Mucosa of descending colon (tissue), 3 donors: ENCODE measurements at places on chromosomes 12 and 14.

DNA sequence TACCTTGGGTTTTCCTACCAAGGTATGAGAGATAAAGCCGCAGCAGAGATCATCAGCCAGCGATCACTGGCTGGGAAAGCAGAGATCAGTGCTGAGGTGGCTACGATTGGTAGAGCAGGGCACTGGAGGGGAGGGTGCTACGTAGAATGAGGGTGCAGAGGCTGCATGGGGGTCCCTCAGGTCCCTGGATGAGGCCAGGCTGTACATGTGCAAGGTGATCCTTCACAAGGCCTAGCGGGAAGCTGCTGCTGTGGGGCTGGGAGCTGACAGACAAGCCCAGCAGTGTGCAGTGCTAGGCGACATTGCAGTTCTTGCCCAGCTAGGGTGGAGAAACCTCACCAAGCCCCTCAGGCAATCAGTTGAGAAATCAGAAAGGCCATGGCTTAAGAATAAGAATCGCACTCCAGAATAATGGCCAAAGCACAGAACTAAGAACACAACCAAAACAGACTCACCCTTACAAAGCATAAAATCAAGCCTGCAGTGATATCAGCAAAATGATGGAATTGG lies 37.2 kb upstream of the GPR132 start:
- DNase-seq: no peak

DNA sequence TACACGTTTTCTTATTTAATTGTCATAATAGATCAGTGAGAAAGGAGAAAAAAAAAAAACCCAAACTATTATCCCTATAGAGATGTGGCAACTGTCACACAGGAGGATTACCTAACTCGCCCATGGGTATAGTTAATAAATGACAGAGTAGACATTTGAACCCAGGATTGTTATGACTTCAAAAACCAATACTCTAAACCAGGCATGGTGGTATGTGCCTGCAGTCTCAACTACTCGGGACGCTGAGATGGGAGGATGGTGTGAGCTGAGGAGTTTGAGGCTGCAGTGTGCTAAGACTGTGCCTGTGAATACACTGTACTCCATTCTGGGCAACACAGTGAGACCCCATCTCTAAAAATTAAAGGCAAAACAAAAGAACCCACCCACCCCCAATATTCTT lies 114.5 kb downstream of the DENND5B start:
- no peak for DNase-seq

- DNase-seq: no peak
Measured at GRCh38 chr12:47165934-47166333, 86.2 kb upstream of the AMIGO2 start.

DNA sequence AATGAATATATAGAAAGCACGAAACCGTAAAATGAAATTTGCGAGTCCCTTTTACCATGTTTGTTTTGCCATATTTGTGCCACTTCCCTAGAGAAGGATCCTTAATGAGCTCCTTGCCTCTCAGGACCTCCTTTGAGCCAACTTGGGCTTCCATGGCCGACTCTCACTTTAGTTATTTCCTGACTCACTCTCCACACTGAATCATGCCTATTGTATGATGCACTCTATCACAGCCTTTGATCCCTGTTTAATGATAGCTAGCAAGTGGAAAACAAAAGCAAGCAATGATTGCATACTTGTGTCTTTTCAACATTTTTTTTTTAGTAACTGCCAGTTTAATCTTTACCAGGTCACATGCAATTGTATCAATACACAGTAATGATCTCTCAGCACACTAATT lies 153.2 kb downstream of the CCER1 start:
- no peak for DNase-seq

- no peak for DNase-seq
Measured at GRCh38 chr14:80059041-80059440, 152.3 kb downstream of the DIO2 start.

- DNase-seq: no peak
Measured at GRCh38 chr12:123744836-123745235, 17.3 kb upstream of the DNAH10 start.

DNA sequence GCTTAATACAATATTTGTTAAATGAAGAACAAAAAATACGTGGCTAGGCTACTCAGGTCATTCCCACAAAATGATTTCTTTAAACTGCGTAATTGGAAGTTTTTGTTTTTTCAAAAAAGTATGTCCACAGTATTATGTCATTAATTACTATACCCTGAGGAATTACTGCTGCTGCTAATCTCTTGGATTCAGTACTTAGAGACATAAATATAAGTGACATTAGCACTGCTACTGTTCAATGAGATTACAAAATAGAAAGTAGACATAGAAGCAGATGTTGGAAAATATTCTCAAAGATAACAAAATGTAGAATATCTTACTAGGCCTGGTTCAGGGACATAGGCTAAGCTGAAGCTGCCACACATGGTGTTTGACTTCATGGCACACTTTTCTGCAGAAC lies 36.3 kb downstream of the HMGA2 start:
- no peak for DNase-seq

DNA sequence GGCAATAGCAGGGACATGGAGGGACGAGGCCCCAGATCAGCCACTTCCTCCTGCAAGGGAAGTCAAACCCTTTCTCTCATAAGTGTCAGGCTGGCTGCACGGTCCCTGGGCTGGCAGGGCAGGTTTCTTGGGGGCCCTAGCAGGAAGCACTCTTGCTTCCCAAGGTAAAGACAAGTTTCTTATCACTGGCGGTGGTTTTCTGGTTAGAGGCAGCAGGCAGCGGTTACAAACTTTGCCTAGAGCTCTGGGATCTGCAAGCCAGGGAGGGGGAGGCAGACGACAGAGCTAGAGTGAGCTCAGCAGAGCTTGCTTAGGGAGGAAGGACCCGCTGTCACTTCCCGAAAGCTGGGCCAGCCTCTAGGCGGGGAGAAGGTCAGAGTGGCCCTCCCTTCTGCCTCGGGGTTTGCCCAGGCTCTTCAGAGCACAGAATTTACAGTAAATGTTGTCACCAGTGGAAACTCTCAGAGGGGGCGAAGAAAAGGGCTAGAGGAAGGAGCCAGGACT lies 20.4 kb downstream of the BATF start:
- peak; percentile 55 for DNase-seq

DNA sequence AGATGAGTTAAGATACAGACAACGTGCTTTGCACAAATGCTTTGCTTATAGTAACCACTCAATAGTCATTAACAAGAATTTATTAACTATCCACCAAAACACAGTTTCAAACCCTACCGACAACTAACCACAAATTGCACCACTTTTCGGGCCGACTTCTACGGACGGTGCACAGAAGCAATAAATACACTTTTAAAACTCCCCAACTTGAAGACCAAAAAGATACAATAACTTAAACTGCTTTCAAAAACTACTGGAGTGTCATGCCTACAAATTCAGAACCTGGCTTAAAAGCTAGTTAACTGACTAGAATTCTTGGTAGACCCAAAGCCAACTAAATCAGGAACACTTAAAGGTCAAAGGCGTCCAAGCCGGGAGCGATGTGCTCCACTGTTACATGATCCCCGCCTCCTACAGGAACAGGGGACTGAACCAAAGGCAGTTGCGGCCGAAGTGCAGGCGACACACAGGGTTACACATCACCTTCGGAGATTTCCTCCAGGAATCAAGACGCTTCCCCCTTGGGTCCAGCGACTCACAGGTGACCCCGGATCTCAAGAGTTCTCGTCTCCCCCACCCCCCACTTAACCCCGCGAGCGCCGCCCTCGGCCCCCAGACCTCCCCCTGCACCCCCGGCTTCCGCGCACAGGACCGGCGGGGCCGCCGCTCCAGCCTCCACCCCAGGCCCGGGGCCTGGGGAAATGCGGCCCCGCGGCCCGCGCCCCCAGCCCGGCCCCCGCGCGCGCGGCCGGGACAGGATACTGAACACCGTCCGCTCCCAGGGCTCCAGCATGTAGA lies 507 bp downstream of the SPTSSA start:
- DNase-seq: peak; percentile 74

- DNase-seq: no peak
Measured at GRCh38 chr12:7146906-7147305, 16.7 kb downstream of the CLSTN3 start.

DNA sequence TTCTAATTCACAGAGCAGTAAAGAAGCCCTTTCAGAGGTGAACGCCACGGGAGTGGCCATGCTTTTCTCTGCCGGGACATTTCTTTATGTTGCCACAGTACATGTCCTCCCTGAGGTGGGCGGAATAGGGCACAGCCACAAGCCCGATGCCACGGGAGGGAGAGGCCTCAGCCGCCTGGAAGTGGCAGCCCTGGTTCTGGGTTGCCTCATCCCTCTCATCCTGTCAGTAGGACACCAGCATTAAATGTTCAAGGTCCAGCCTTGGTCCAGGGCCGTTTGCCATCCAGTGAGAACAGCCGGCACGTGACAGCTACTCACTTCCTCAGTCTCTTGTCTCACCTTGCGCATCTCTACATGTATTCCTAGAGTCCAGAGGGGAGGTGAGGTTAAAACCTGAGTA lies 26.2 kb upstream of the PLEKHD1 start:
- no peak for DNase-seq

- DNase-seq: no peak
Measured at GRCh38 chr12:91023326-91024004, 18.7 kb upstream of the EPYC start.

GRCh38 chr12:122102331-122102730 lies 23.8 kb downstream of the MLXIP start:
- no peak for DNase-seq

DNA sequence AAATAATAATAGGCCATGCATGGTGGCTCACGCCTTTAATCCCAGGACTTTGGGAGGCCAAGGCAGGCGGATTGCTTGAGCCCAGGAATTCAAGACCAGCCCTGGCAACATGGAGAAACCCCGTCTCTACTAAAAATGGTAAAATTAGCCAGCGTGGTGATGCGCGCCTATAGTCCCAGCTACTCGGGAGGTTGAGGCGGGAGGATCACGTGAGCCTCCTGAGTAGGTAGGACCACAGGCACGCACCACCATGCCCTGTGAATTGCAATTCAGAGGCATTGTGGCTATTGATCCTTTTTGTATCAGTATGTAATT lies 2.3 kb downstream of the ARHGDIB start:
- no peak for DNase-seq

GRCh38 chr14:68079941-68080697 lies 260.5 kb downstream of the RAD51B start:
- no peak for DNase-seq

- DNase-seq: peak; percentile 7
Measured at GRCh38 chr12:83641789-83642188, 955.1 kb downstream of the TMTC2 start.

GRCh38 chr14:77103475-77103874 lies 5.4 kb downstream of the CIPC start:
- no peak for DNase-seq

- no peak for DNase-seq
Measured at GRCh38 chr14:69674546-69675244, 63.3 kb downstream of the SUSD6 start.

DNA sequence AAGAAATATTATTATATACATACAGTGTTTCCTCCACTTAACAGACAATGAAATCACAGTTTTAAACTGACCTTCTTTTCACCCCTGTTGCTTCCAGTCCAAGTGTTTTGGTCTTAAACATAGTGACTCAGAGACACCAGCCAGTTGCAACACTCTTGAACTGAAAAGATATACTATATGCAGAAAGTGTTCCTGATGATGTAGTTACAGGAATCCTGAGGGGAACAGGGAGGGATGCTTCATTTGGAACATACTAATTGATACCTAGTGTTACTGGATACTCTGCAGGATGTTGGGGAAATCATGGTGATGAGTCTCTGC lies 420.8 kb downstream of the CCDC91 start:
- DNase-seq: no peak

- no peak for DNase-seq
Measured at GRCh38 chr12:69123919-69124638, 115.3 kb upstream of the CPSF6 start.

DNA sequence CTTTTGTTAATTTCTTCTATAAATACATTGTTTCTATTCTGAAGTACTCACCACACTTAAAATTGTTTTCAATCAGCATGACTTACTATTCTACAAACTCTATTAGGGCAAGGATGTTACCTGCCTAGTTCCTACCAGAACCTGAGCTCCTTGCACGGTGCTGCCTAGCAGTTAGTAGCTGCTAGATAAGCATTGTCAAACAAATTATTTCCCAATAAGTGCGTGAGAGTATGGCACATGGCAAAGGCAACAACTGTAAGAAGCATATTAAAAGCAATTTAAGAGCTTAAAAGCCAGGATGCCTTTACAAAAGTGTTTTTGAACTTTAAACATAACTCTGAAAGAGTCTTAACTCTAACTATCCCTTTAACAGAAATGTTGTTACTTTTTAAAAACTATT lies 8.2 kb upstream of the LYZ start:
- no peak for DNase-seq
